Naive thymus-derived CD4-positive, alpha-beta T cell (primary cell): ENCODE measurements at places on chromosomes 6 and 20. TPM values are rescaled to one million over a fixed set of nuclear protein-coding genes. Genes with fewer than 3 reads are reported as not detected.
A peak's percentile ranks its signal among the peaks of the same experiment; 100 is the strongest.

NPBWR2 gene
- not detected for polyA plus RNA-seq

ISM1 gene
- polyA plus RNA-seq, result 2.2 TPM

SOX18 gene
- polyA plus RNA-seq, result not detected

MAD2L1BP gene
- 29.1 TPM for polyA plus RNA-seq

ENPP4 gene
- 4.3 TPM for polyA plus RNA-seq

TTLL9 gene
- not detected for polyA plus RNA-seq

RAET1G gene
- not detected for polyA plus RNA-seq

KCNK16 gene
- polyA plus RNA-seq, result not detected

RBBP8NL gene
- polyA plus RNA-seq, result not detected

CDC25B gene
- polyA plus RNA-seq, result 37.0 TPM

DNA sequence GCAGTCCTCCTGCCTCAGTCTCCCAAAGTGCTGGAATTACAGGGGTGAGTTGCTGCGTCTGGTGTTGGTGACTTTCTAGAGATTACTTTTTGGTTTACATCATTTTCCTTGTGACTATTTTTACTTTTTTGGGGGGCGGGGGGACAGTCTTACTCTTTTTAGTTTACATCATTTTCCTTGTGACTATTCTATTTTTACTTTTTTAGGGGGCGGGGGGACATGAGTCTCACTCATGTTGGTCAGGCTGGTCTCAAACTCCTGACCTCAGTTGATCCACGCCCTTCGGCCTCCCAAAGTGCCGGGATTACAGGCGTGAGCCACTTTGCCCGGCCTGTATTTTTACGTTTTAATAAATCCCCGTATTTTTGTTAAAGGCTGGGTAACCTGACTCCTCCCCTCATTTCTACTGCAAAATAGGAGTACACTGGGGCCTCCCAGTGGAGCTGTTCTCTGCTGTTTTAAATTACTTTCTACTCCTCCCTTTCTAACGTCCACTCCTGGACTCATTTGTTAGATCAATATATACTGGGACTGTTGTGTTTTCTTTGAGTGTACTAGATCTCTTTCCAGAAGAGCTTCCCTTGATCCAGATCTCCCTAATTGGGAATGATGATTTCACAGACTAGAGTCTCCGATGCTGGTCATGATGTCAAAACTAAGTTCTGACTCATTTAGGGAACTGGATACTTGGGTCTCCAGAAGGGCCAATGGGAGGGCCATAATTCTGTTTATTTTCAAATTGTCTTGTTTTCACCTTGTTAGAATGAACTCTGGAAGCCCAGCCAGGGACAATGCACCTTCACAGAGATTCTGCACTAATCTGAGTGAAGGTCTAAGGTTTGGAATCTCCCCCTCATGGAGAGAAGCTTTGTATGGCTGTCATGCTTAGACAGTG is 9.2 kb downstream of the HSPA1B start:
- H3K27me3 ChIP-seq, result no peaks in the 10 kb centered on the region
- H3K36me3 ChIP-seq, result no peaks in the 10 kb centered on the region
- peak overlapping the region; percentile 56 for H3K4me3 ChIP-seq

- no peaks in the 10 kb centered on the region for H3K4me1 ChIP-seq
- no peak for DNase-seq
- no peaks in the 10 kb centered on the region for H3K36me3 ChIP-seq
- no peaks in the 10 kb centered on the region for H3K27me3 ChIP-seq
Measured at GRCh38 chr6:43853066-43853650, 83.1 kb downstream of the VEGFA start.

- no peaks in the 10 kb centered on the region for H3K4me1 ChIP-seq
- no peak overlapping the region for H3K27ac ChIP-seq
- DNase-seq, result no peak
- H3K4me3 ChIP-seq, result no peak overlapping the region
- H3K27me3 ChIP-seq, result no peaks in the 10 kb centered on the region
Measured at GRCh38 chr20:34989118-34989517, 33.5 kb downstream of the MYH7B start.

- H3K36me3 ChIP-seq, result no peaks in the 10 kb centered on the region
- no peak overlapping the region for H3K27ac ChIP-seq
- no peak for DNase-seq
- H3K27me3 ChIP-seq, result no peaks in the 10 kb centered on the region
- H3K4me1 ChIP-seq, result no peaks in the 10 kb centered on the region
Measured at GRCh38 chr6:17343215-17343614, 50.2 kb upstream of the CAP2 start.

- no peak overlapping the region for H3K27ac ChIP-seq
- no peaks in the 10 kb centered on the region for H3K27me3 ChIP-seq
- no peak for DNase-seq
Measured at GRCh38 chr20:42703744-42704143, 486.0 kb downstream of the PTPRT start.

DNA sequence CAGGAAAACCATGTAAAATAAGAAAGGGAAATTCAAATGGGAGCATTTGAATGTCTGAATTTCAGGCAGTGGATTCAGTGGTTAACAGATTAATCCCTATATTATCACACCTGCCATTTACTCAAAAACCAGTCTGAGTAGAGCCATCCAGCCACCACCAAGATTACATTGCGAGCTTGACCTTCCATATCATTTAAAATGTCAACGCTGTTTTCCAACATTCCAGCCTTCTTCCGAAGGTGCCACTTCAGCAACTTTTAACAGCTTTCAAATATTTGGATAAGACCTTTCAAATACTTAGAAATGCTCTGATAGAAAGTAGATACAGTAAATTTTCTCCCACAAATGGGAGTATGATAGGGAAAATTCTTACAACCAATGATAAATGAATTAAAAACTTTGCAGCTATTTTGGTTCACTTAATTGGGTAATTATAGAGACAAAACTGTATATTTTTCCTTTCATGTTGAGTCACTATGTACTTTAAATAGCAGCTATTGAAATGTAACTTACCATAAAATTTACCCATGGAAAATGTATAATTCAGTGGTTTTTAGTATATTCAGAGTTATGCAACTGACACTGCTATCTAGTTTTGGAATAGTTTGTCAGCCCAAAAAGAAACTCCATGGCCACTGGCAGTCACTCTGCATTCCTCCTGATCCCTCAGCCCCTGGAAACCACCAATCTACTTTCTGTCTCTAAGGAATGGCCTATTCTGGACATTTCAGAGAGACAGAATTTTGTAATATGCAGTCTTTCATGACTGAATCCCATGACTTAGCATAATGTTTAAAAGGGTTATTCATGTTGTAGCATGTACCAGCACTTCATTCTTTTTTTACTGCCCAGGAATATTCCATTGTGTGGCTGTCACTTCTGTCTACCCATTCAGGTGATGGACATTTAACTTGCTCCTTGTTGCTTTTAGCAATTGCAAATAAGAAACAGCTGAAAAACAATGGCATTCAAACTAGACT is 21.5 kb downstream of the EZR start:
- H3K27ac ChIP-seq, result no peak overlapping the region
- no peak overlapping the region for H3K4me3 ChIP-seq
- no peaks in the 10 kb centered on the region for H3K27me3 ChIP-seq
- peaks cover 34% of the 10 kb centered on the region for H3K4me1 ChIP-seq
- DNase-seq, result no peak

DNA sequence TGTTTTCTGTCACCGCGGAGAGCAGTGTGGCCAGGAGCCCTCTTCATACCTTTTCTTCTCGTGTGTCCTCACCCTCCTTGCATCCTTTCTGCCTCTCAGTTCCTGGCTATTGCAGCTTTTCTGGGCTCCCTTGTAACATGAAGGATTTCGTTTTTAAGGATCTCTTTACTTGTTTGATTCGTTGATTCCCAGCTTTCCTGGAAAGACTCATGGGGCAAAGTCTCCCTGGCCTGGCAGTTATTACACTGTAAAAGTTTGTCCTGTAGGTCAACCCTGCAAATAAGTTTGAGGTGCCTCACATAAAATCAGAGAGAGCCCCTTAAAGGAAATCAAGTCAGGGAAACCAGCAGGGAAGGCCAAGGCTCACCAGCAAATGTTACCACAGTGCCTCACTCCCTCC is 70.1 kb downstream of the ISM1 start:
- H3K27ac ChIP-seq, result no peak overlapping the region
- no peak for DNase-seq
- H3K36me3 ChIP-seq, result no peaks in the 10 kb centered on the region
- no peak overlapping the region for H3K4me3 ChIP-seq
- no peaks in the 10 kb centered on the region for H3K27me3 ChIP-seq

DNA sequence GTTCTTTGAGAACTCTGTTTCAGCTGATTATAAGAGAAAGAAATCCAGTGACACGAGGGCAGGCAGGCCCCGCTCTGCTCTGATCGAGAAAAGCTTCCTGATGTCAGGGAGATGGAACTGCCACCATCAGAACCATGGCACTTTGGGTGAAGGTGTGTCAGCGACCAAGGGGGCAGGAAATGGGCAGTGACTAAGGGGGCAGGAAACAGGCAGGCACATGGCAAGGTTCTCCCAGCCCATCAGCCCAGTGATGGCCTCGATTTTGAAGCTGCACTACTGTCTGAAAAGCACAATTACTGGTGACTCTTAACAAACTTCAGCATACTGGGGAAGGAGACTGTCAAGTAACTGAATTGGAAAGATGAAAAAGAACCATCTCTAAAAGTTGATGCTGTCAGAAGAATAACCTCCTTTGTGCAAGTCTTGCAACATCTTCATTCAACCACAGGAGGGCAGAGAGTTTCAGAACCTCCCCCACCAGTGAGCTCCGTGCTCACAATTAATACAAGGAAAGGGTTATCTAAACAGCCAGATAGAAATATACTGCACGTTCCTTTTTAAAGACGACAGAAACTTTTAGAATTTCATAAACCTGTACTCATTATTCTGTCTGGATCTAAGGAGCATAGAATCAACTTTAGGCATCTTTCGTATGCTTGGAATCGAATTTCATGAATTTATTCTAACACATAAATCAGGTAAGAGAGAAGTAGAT is 39.1 kb downstream of the TMX4 start:
- no peak overlapping the region for H3K27ac ChIP-seq
- no peak overlapping the region for H3K4me3 ChIP-seq
- no peaks in the 10 kb centered on the region for H3K27me3 ChIP-seq
- H3K36me3 ChIP-seq, result peaks cover 19% of the 10 kb centered on the region

DNA sequence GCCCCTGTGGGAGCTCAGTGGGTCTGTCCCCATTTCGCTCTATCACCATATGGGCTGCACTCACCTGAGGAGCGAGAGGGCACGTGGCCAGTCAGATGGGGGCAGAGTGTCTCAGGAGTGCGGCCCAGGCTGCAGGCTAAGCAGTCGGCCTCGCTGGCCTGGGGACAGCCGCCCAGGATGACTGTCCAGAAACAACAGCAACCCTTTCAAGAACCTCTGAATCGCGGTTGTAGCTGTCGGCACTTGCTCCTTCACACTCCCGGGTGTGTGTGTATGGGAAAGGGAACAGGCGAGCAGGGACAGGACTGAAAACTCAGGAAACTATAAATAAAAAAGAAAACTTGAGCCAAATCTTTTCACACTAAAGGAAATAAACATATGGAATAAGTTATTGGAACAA is 63.1 kb downstream of the TFAP2A start:
- DNase-seq, result no peak
- no peaks in the 10 kb centered on the region for H3K36me3 ChIP-seq
- H3K4me3 ChIP-seq, result no peak overlapping the region
- no peaks in the 10 kb centered on the region for H3K4me1 ChIP-seq

DNA sequence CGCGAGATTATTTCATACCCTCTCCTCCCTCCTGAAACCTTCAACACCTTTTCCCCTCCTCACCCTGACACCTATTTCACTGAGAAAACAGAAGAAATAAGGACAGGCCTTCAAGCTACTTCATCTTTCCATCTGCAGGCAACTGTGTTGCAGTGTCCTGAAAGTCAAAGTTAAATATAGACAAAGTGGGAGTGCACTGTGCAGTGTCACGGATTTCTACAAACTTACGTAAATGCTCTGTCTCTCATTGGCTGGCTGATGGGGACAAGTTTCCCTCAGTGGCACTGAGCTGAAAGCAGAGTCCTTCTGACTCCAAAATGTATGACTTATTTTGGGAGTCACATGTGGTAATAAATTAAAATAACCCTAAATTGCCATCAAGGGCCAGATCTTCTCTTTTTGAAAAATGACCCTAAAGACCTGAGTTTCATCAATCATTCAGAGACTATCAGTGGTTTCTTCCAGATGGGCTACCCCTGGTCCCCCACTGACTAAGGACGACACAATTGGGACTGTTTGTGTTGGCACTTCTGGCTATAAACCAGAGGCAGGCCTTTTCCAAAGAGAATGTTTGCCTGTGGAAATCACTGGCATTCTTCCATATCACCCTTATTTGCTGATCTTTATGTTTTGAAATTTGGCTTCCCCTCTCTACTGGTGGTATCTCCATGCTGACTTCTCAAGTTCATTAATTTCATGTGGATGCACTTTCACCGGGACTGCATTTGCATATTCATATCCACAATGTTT is 21.6 kb downstream of the ALDH8A1 start:
- no peaks in the 10 kb centered on the region for H3K4me1 ChIP-seq
- H3K27ac ChIP-seq, result no peak overlapping the region
- H3K27me3 ChIP-seq, result no peaks in the 10 kb centered on the region
- no peak for DNase-seq
- no peak overlapping the region for H3K4me3 ChIP-seq

DNA sequence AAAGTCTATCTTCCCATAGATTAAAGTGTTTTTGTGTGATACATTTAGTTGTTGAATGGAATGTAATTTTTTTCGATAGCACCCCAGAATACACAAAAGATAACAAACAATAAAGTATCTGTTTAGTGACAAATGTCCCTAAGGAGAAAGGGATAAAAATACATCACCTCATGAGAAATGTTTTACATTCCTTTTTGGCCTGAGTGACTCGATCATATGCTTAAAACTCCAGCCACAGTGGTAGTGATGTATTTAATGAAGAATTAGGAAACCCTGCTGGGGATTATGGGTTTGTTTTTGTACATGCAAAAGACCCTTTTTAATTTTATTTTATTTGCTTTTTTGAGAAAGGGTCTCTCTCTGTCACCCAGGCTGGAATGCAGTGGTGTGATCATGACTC is 4.3 kb upstream of the SGK1 start:
- H3K27me3 ChIP-seq, result no peaks in the 10 kb centered on the region
- DNase-seq, result no peak
- H3K27ac ChIP-seq, result no peak overlapping the region
- H3K36me3 ChIP-seq, result no peaks in the 10 kb centered on the region
- H3K4me1 ChIP-seq, result no peaks in the 10 kb centered on the region

DNA sequence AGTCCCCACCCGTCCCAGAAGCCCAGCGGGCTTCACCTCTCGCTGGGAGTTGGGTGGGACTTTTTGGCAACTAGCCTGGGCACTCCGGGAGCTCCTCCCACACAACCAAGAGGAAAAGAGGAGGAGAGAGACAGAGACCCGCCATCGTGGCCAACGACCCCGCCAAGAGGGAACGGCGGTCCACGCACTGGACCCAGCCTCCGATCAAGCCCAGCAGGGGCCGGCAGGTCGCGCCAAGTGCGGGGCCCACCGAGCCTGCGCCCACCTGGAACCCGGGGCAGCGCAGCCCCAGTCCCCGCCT is 3.0 kb upstream of the TMEM14C start:
- no peak for DNase-seq
- H3K36me3 ChIP-seq, result no peaks in the 10 kb centered on the region
- H3K4me3 ChIP-seq, result peak overlapping the region; percentile 61
